Uterus (tissue), 4 donors: ENCODE measurements at places on chromosomes 13 and 19. TPM values are rescaled to one million over a fixed set of nuclear protein-coding genes. Genes with fewer than 3 reads are reported as not detected.

DNA sequence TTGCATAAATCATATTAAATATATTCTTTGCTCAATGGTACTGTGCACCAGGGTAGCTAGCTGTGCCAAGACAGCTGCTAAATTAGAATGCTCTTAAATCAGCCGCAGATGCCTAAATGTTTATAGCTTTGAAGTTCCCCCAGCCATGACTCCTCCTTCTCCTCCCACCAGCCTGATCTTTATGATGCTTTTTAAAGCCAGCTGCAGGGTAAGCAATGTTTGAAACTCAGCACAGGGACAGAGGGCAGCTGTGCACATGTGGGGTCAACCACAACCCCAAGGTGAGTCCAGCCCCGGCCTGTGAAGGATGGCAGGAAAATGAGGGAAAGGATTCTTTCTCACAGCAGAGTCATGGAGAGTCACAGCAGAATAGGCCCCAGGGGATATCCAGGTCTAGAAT, 635.7 kb downstream of the UQCRFS1 start:
- DNase-seq, result no peak

Gene ACP4
- not detected for total RNA-seq

DNA sequence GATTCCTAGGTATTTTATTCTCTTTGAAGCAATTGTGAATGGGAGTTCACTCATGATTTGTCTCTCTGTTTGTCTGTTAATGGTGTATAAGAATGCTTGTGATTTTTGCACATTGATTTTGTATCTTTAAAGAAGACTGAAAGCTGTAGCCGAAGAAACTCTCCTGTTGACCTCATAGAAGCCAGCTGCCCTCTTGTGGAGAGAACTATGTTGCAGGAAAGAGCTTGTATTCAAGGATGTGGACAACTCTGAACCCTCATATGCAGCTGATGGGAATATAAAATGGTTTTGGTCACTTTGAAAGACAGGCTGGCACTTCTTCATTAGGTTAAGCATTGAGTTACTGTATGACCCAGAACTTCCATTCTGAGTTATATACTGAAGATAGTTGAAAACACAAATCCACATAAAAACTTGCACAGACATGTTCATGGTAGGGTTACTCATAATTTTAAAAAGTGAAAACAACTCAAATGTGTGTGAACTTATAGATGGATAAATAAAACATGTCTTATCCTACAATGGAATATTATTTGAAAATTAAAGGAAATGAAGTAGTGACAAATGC, 65.8 kb upstream of the SLITRK6 start:
- DNase-seq, result no peak

Gene MYH14
- 0.77 TPM for total RNA-seq

Gene BRD4
- total RNA-seq, result 11.0 TPM

Gene CERS4
- 37.1 TPM for total RNA-seq

Gene UGGT2
- total RNA-seq, result 142 TPM

Gene PLK5
- 0.21 TPM for total RNA-seq

Gene MUC16
- 2.1 TPM for total RNA-seq

DNA sequence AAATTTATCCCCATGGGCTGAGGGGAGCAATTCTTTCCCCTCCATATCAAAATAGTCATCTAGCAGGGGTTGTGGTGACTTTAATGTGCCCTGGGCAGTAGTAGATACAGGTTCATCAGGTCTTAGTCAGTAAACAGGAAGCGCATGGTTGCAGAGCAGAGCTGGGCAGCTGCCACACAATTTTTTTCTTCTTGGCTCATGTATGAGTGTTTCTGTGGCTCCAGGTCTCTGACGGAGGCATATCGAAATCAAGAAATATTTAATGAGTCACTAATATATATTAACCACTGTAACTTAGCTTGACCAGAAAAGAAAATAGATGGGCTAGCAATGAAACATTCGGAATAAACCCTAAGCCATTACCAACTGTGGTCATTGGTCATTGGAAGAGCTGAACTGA, 68.4 kb upstream of the UBL3 start:
- DNase-seq, result no peak

DNA sequence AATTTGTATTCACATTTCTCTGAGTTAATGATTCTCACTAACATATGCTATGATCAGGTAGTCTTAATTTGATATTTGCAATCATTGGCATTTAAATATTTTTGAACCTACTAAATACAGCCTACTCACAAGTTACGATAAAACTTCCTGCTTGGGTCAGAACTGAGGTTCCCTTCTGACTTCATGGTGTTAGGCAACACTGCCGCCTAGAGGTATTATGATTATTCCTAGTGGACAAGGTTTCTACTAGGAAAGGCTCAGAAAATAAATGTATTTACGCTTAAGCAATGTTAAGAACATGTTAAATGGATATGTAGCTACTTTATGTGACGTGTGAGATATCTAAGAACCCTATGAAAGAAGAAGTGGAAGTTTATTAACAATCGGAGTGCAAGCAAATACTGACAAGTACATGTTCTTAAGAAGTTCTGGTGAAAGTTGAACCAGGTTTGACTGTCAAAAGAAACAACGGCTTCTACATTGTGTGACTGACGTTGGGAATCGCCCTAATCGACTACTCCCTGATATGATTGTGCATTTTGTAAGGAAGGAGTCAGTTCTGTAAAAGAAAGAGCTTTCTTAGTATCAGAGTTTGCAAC, 1395.8 kb downstream of the SLITRK5 start:
- no peak for DNase-seq

- no peak for DNase-seq
Observed at GRCh38 chr19:57110592-57111328, 9.0 kb upstream of the USP29 start.

GRCh38 chr19:42086770-42087550, 11.0 kb downstream of the ZNF574 start:
- DNase-seq, result no peak

Gene MISP3
- total RNA-seq, result 0.55 TPM

- DNase-seq, result no peak
Observed at GRCh38 chr13:31012655-31013024, 80.2 kb downstream of the TEX26 start.

DNA sequence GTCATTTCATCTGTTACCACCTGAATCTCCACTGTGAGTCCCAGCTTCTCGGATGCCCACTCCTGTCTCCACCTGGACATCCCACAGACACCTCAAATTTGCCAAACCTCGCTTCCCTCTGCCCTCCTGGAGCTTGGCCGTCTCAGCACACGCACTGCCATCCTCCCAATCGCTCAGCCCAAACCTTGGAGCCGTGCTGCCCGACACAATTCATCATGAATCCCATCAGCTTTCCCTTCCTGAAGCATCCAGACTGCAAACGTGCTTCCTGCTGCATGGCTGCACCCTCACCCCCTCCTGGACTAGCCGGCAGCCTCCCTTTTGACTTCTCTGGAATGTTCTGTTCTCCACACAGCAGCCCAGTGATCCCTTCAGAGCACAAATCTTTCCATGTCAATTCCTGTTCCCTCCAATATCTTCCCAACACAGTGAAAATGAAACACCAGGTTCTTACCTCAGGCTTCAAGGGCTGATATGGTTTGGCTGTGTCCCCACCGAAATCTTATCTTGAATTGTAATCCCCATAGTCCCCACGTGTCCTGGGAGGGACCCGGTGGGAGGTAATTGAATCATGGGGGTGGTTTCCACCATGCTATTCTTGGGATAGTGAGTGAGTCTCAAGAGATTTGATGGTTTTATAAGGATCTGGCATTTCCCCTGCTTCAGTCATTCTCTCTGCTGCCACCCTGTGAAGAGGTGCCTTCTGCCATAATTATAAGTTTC, 1.1 kb upstream of the PROZ start:
- no peak for DNase-seq

DNA sequence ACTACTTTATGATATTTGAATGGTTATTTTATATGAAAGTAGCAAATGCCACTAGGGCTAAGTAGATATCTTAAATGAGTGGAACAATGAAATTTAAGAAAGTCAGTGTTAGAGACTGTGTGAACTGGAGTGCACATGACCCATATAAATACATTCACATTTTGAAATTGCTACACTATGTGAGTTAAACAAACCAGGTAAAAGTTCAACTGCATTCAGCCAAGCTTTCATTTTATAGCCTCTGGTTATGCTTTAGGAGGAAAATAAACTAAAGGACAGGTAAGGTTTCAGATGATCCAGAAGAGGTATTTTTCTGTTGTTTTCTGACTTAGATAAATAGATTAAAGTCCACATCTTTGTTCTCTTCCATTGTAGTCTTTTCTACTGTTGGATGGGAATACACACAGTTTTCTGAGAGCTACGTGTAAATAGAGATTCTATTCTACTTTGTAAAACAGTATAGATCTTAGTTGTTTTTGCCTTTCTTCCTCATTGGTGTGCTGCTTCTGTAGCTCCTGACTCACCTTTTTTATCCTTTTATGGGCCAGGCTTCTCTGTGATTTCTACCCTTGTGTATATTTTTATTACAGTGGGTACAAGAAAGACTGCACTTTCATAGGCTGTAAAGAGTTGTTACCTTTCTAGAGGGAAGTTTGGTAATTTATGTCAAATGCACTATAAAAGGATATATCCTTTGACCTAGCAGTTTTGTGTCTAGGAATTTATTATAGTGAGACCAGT, 54.6 kb upstream of the KCTD4 start:
- DNase-seq, result no peak

DNA sequence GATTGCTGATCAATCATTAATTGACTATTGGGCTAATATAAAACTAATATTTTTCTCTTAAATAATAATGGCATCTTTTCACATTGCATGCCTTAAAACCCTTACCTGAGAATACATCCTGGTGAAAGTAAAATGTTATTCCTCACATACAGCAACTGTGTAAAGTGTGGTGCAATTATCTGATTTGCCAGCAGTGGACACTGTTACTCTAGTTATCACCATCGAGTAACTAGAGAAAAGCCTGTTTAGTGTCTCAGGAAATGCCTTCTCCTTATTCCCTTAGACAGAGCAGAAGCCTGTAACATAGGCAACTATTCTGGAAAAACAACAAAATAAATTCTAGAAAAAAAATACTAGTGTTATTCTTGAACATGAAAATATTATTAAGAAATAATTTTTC, 459.8 kb downstream of the FGF14 start:
- no peak for DNase-seq

DNA sequence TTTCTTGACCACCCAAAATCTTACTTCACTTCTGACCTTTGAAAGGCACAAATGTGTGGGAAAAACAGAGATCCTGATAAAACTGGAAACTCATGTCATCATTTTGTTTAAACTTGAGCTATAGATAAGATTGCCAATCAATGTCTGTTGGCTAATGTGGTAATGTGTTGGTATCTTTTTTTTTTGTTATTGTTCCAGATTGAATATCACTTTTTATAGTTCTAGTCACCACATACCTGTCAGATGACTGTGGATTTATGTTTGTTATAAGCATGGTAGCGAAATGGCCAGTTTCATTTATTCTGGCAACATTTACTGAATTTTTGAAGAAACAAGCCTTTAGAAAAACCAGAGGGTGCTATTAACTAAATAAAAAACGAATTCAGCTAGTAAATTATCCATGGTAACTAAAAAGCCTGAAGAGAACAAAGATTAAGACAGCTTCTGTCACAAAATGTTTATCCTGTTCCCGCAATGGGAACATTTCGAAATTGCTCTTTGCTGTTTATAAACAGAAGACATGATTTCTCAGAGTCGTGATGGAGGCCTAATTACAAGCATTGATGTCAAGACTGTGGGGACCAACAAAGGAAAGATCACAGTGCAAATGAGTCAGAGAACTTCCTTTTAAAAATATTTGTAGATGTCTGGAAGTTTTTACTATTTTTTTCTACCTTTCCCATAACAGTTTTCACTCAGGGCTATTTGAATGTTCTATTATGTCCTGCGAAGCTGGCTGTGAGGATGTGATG, 82.9 kb upstream of the POSTN start:
- no peak for DNase-seq

Gene CBARP
- 0.26 TPM for total RNA-seq
